ENCODE measurements at places on chromosomes 4 and X. TPM values are rescaled to one million over a fixed set of nuclear protein-coding genes. Genes with fewer than 3 reads are reported as not detected.

DNA sequence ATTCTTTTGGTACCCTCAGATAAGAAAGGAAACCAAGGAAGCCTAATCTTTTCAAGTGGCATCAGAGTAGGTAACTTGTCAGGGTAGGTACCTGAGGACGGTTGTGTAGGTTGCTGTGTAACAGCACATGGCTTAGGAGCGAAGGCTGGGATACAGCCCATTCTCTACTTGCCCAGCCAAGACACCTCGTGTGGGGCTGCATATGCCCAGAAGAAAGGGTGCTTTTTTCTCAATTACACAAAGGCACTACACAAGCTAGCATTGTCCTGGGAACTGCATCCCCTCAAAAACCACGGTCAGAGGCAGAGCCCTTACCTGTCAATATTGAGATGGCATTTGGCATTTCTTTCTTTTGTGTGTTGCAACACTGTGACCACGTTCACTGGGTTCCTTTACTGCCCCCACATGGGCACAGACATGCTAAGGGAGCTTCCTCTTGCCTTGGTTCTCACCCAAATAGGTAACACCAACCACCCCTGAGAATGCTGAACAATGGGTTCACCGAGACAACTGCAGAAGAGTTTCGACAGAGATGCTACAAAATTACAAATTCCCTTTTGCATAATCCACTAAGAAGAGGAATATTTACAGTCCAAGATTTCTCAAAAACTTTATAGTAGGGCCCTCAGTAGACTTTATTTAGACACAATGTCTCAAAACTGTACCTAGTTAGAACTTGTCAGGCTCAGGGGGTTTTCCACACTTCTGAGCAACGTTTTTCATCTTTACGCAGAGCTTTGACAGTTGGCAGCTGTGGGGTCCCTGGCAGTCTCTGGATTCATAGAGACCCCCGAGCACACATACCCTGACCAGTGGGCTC, 35.8 kb upstream of the TNIP3 start:
- DNase-seq = no peak

GRCh38 chr4:33200377-33200776, 2480.2 kb downstream of the PCDH7 start:
- DNase-seq = no peak

COX7B2 gene
- 55.2 TPM for total RNA-seq

SPANXN3 gene
- not detected for total RNA-seq

ALAS2 gene
- total RNA-seq = not detected

GRCh38 chr4:15729910-15730533, 27.2 kb downstream of the BST1 start:
- DNase-seq = peak; percentile 30

TMPRSS11E gene
- total RNA-seq = not detected

- DNase-seq = no peak
Measured at GRCh38 chr4:8402181-8402597, 38.3 kb downstream of the ACOX3 start.

DNA sequence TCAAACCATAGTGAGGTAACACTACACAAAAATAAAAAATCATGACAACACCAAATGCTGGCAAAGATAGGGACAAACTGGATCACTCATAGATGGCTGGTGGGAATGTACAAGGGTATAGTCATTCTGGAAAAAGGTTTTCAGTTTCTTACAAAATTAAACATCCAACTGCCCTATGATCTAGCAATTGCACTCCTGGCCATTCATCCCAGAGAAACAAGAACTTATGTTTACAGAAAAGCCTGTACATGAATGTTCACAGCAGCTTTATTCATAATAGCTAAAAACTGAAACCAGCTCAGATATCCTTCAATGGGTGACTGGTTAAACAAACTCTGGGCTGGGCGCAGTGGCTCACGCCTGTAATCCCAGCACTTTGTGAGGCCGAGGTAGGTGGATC, 43.3 kb downstream of the NYX start:
- DNase-seq = no peak

F8A2 gene
- total RNA-seq = not detected

DNA sequence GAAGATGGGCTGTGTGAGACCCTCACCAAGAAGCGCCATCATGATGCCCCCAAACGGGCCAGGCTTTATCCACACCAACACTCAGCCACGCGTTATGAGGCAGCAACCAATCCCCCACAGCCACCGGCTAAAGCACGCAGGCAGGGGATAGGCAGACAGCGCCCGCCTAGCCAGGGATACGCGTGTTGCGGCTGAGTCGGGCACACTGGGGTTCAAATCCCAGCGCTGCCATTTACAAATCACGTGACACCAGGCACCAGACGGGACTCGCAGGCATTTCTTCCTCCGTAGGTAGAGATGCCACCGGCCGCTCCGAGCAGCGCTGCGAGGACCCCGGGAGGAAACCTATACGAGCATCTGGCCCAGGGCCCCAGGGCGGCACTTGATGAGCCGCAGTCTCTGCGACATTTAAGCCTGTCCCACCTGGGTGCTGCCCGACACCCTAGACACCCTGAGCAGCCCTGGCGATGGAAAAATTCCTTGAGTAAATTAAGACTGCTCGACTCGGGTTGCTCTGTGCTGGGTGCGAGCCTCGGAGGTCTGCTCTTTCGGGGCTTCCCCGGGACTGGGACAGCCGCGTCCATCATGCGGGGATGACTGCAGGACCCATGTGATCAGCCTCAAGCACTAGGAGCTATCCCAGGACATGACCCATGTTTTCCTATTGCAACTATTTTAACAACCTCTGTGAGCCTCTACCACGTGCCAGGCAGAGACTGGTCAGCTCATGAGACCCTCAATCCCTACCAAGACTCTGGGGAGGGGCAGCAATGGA, 6.3 kb downstream of the ABLIM2 start:
- no peak for DNase-seq
